Stimulated activated naive B cell treated with anti-CD40 and anti-IgM and Interleukin-4, amounts not matched to agents 10 μg/mL and 1 μg/mL and 100 μg/mL, for 72 hours (primary cell): ENCODE measurements at places on chromosomes 11 and 22.

GRCh38 chr22:46036558-46037408 is 59.8 kb upstream of the WNT7B start:
- no peak for DNase-seq

- DNase-seq, result no peak
Observed at GRCh38 chr11:57940044-57940756, 83.5 kb upstream of the OR9Q1 start.

GRCh38 chr22:37701141-37701786 is 4.4 kb downstream of the TRIOBP start:
- DNase-seq, result no peak

DNA sequence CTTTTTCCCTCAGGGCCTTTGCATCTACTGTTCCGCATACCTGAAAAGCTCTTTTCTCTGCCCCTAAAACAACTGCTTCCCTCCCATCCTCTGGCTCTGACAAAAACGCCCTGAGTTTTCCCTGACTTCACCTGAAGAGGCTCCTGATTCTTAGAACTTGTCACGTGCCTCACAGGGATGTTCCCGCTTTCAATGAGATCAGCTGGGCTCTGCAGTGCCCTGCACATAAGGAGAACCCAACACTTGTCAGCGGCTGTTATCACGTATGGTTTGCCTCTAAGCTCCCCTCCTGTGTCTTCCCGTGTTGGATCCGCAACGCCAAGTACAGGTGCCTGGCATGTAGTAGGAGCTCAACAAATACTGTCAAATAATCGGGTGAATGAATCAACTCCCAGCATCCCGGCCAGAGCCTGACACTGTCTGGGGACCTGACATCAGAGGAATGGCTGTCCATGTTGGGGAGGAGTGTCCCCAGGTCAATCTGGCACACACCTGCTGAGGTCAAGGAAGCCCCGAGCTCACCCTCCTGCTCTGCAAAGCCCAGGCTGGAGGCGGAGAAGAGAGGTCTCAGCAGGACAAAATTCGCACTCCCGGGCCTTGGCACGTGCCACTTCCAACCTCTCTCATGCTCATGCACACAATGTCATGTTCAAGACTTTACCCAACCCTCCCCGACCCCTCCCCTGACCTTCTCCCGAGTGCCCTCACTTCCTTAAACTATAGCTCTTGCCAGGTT is 4.2 kb upstream of the GRK2 start:
- DNase-seq, result no peak

GRCh38 chr11:116710001-116710674 is 62.6 kb downstream of the BUD13 start:
- no peak for DNase-seq

- DNase-seq, result no peak
Observed at GRCh38 chr11:94922321-94923003, 50.9 kb downstream of the CWC15 start.

DNA sequence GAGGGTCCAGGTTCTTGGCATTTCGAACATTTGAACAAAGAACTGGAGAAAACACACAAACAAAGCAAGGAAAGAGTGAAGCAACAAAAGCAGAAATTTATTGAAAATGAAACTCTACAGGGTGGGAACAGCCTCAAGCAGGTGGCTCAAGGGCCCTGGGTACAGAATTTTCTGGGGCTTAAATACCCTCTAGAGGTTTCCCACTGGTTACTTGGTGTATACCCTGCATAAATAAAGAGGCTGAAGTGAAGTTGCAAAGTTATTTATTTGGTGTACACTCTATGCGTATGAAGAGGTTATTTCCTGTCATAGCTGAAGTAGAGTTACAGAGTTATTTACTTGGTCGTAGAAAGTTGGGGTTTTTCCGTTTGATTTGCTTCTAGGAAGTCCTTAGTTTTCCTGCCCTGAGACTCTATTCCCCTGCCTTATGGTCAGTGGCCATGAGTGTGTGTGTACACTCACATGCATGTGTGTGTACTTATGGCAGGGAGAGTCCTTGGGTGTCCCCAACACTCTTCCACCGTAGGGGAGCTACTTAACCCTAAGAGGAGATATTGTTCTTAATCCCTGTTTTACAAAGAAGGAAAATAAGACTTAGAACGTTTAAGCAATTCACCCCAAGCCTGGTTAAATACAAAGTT is 5.6 kb upstream of the SMCO4 start:
- no peak for DNase-seq

- DNase-seq, result no peak
Observed at GRCh38 chr11:16191212-16191867, 165.0 kb downstream of the SOX6 start.

- DNase-seq, result no peak
Observed at GRCh38 chr11:109892321-109892794, 200.8 kb upstream of the ZC3H12C start.

DNA sequence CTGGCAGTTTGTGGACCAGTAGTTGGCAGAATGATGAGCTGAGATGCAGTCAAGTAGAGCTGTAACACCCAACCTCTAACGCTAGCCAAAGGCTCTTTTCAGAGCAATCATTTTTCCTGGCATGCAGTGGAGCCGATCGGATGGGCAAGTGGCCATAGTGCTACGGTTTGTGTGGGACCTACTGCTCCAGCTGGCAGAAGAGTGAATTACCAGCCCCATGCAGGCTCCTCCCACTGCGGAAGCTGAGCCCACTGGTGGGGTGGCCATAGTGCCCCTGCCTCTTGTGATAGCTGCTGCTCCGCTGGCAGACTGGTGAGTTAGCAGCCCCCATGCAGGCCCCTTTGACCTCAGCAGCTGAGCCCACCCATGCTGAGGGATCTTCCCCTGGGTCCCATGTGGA is 27.0 kb upstream of the SC5D start:
- DNase-seq, result no peak

DNA sequence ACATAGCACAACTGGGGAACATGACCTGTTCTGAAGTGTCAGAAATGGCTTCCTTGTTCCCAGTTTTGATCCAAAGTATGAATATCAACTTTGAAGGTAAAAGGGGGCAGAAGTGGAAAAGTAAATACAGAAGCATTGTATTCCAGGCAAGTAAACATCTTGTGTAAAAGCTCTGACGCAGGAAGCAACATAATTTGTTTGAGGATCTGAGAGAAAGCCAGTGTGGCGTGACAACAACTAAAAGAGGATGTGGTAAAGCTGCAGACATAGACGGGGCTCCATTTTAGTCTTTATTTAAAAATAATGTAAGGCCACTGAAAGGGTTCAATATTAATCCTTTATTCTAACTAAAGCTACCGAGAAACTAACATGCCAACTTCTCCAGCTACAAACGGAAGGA is 310.2 kb downstream of the DLG2 start:
- DNase-seq, result peak; percentile 31

- DNase-seq, result peak; percentile 50
Observed at GRCh38 chr22:40982482-40983385, 31.6 kb downstream of the RBX1 start.

DNA sequence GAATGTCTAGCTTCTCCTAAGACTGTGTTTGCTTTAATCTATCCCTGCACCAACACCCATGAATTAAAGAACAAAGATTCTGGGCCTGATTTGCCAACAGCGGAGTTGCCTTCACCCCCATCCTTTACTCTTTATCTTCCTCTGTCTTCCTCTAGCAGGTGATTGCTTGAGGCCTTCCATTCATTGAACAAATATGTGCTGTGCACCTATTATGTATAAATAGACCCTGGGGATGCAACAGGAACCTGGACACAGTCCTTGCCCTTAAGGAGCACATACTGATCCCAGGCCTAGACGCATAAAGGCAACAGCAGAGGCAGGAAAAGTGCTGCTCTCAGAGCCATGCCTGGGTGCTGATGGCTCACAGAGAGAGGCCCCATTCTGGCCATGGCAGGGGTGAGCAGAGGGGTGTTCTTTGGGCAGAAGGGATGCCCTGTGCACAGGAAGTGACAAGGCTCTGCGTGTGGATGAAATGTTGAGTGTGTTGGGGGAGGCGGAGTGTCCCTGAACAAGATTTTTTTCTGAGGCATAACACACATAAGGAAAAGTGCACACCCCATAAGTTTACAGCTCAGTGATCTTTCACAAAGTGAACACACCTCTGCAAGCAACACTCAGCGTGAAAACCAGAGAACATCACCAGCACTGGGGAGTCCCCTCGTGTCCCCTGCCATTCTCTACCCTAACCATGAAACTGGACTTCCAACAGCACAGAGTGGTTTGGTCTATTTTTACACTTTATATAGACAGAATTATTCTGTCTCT is 145.9 kb downstream of the GRIK4 start:
- peak; percentile 39 for DNase-seq

- DNase-seq, result no peak
Observed at GRCh38 chr11:86172894-86173293, 71.7 kb upstream of the EED start.

GRCh38 chr11:12675951-12676711 is 1.9 kb downstream of the TEAD1 start:
- DNase-seq, result no peak

- no peak for DNase-seq
Observed at GRCh38 chr11:14619603-14620531, 23.7 kb upstream of the PDE3B start.

DNA sequence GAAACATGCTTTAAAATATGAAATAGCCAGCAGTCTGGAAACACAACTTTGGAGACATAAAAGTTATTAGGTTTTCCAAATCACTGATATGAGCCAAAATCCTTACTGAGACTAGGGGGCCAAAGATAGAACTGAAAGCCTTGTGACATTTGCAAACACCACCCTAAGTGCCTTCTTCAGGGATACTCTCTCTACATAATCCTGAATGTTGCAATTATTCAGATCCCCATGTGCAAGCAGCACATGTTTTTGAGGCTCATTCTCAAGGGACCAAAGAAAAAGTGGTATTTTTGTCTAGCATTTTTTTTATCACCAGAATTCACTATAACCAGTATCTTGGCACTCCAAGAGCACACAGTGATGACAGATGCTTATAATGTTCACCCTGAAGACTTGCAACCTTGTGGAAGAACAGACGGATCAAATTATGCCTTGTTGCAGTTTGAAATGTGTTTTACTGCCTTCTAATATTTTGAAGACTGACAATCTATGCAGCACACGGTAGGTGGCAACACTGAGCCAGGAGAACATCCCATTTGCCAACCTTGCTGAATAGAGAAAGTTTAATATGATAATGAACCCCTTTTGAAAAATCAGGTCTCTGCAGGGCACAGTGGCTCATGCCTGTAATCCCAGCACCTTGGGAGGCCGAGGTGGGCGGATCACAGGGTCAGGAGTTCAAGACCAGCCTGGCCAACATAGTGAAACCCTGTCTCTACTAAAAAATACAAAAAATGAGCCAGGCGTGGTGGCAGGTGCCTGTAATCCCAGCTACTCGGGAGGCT is 78.5 kb downstream of the PLEKHA7 start:
- DNase-seq, result no peak

DNA sequence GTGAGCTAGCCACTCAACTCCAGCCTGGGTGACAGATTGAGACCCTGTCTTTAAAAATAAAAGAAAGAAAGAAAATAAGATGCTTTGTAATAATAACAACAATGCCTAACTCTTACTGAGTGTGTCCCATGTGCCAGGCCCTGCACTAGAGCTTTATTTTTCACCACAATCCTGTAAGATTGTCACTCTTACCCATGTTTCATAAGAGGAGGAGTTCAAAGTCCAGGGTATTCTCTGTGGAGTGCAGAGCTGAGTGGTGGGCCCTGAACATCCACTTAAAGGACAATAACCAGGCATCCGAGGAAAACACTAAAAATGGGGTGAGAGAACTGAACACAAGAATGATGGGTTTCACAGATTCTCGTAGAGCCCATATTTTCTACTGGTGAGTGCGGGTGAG is 925 bp upstream of the C11orf52 start:
- no peak for DNase-seq

GRCh38 chr11:14775897-14776296 is 116.1 kb downstream of the CYP2R1 start:
- no peak for DNase-seq

DNA sequence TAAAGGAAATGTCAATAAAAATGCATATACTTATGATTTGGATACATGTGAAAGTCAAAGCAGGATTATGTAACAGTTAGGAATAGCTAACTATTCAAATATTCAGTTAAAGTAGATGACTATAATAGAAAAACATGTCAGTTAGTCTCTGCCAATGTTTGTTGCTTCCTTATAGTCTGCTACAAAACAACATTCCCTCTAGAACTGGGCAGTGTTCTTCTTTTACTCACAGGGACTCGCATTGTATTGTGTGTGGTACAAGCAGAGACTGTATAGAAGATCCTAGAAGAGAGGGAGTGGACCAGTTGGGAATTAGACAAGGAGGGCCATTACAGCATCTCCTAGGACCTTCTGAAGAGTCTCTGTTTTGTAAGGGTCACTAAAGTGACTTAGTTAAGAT is 10.6 kb downstream of the ACAT1 start:
- DNase-seq, result no peak

- no peak for DNase-seq
Observed at GRCh38 chr11:78752494-78752893, 177.8 kb upstream of the NARS2 start.

- DNase-seq, result no peak
Observed at GRCh38 chr11:10591741-10592140, 23.3 kb upstream of the LYVE1 start.

DNA sequence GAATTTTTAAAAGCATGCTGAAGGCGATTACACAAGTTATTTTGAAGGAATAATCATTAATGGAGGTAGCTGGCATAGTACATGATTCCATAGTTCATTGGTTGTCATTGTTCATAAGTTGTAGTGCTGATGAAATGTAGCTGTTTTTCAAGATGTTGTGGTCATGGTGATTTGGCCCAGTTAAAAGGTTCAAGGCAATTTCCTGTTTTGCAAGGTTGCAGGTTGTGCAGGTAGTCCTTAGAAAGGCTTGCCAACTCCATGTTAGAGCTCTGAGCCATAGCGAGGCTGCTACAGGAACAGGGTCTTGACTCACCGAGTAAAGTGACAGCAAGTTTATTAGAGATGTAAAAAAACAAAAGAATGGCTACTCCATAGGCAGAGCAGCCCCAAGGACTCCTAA is 95.8 kb upstream of the CHORDC1 start:
- DNase-seq, result no peak

DNA sequence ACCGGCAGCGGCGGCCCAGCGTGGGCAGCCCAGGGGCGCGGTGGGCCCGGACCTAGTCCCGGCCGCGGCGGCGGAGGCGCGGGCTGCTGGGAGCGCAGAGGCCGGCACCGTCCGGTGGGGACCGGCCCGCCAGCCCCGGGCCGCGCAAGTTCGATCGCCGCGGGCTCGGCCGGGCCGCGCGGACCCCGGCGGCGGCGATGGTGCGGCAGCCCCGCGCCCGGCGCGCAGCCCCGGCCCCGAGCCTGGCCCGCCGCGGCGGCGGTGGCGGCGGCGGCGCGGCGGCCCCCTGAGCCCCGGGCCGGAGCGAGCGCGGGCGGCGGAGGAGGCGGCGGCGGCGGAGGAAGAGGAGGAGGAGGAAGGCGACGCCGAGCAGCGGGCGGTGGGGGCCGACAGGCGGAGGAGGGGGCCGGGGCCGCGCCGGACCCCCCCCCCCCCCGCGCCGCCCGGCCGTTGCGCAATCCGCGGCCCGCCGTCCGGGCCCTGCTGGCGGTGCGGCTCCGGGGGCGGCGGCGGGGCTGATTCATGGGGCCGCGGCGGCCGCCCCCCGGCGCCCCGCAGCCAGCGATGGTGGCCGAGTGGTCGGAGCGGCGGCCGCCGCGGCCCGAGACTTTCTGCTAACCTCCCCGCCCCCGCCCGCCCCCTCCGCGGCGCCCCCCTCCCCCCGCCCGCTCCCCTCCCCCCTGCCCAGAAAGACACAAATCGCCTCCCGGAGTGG is 1251.9 kb downstream of the BRD1 start:
- DNase-seq, result no peak
